Inflammatory macrophage (primary cell): ENCODE measurements at places on chromosomes 5 and 9.

DNA sequence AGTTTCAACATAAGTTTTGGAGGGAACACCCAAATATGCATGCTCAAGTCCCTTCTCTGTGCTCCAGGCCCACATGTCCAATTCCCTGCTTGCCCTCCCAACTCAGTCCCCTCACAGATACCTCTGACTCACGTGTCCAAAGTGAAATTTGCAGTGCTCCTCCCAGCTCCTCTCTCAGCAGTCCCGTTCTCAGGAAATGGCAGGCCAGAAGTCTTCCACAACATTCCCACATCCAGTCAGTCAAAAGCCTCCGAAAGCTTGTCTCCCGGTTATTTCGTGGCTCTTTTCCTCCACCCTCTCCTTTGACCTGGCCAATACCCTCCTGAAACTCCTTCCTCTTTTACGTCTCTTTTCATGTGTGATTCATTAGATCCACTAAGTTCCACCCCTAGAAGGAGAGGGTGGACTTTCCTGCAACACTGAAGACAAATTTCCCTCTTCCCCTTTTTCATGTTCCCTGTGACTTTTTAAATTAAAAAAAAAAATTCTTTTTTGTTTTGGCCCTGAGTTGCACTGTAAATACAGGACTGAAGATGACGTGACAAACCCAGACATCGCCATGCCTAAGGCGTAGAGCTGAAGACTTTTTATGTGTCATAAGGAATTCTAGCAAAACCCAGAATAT lies 12.8 kb upstream of the MGAT1 start:
- DNase-seq, result peak; percentile 91

DNA sequence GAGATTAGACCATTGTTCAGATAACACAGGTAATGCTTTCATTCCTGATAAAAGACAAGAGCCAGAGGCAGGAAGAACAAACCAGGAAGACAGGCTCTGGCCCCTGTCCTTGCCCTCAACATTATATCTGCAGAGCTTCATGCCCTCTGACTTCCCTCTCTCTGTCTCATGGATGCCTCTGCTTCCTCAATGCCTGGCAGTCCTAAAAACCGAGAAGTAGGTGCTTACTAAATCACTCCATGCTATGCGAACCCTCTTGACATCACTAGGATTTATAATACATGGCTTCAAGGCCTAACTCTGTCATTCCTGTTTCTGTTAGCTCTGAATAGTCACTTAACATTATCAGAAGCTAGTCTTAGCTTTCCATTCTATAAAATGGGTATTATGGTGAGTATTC lies 117.8 kb downstream of the TLR4 start:
- peak; percentile 41 for DNase-seq

- DNase-seq, result peak; percentile 0
Observed at GRCh38 chr5:58412932-58413331, 47.0 kb downstream of the PLK2 start.

- DNase-seq, result peak; percentile 66
Observed at GRCh38 chr5:160169326-160169725, 50.1 kb upstream of the PWWP2A start.

DNA sequence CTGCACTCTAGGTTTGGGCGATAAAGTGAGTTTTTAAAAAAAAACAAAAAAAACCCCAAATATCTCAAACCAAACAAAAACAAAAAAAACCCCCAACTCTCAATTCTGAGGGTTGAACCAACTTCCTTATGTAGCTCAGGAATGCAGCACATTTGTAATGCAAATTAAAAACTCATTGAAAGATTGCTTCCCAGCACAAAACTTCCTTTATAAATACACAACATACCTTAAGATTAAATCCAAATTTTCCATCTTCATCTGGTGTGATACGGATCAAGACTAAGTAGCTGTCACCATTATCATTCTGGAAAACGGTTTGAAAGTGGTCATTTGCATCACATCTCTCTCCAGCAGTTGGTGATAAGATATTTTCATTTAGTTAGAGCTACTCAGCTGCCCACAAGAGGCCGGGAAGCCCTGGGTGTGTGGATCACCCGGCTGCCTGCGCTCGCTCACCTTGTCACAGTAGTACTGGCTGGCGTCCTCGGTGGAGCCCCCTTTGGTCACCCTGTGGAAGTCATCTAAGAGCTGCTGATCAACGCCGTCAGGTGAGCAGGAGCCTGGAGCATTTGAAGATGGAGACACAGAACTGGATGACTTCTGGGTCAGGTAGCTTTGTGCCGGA lies 88.2 kb downstream of the PTPN3 start:
- no peak for DNase-seq

DNA sequence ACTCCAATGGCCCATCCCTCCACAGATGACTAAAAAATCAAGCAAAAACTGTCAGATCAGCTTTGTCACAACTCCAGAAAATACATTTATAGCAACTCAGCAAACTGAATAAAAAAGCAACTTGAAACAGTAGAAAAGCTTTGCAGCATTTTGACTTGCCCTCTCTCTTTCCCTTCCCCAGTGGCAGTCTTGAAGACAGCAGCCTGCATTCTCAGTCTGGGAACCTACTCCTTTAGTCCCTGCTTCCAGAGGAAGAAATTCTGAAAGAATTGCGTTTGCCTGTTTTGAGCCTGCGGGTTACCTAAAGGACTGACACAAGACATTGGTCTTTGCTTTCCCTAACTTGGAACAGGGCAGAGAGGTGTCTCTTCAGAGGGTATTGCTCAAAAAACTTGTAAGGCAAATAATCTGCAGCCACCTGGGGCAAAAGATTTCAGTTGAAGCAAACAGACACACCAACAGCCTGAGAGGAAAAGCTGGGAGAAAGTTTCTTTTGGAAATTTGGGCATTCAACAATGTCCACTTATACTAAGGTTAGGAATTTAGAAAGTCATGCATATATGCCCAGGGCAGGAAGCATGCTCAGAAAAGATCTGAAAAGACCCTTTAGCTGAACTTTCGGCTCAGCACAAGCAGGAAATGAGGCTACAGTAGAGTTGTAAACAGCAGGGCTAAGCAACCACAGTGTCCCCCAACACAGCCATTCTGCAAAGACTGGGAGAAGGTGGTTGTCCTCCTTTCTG lies 15.2 kb upstream of the SLC35D2 start:
- DNase-seq, result no peak

- DNase-seq, result no peak
Observed at GRCh38 chr9:86891091-86891490, 56.2 kb downstream of the GAS1 start.
